T-helper 2 cell (primary cell): ENCODE measurements at places on chromosomes 5 and 9.

DNA sequence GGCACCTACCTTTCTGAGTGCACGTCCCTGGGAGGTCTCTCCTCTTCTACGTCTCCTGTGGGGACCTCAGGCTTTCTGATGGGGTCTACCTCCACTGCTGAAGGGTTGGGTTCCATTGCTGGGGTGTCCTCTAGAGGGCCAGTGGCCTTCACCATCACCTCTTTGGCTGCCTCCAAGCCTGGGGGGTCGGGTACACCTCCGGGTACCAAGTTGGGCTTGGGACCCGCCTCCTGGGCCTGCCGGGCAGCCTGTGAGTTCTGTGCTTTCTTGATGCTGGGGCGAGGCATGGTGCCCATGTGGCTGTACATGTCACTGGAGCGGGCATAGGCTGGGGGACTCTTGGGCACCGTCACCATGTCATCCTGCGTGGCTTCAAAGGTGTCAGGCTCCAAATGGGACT, 4.5 kb downstream of the SH2D3C start:
- DNase-seq, result no peak

GRCh38 chr5:122424132-122424531, 112.1 kb downstream of the SNCAIP start:
- no peak for DNase-seq

DNA sequence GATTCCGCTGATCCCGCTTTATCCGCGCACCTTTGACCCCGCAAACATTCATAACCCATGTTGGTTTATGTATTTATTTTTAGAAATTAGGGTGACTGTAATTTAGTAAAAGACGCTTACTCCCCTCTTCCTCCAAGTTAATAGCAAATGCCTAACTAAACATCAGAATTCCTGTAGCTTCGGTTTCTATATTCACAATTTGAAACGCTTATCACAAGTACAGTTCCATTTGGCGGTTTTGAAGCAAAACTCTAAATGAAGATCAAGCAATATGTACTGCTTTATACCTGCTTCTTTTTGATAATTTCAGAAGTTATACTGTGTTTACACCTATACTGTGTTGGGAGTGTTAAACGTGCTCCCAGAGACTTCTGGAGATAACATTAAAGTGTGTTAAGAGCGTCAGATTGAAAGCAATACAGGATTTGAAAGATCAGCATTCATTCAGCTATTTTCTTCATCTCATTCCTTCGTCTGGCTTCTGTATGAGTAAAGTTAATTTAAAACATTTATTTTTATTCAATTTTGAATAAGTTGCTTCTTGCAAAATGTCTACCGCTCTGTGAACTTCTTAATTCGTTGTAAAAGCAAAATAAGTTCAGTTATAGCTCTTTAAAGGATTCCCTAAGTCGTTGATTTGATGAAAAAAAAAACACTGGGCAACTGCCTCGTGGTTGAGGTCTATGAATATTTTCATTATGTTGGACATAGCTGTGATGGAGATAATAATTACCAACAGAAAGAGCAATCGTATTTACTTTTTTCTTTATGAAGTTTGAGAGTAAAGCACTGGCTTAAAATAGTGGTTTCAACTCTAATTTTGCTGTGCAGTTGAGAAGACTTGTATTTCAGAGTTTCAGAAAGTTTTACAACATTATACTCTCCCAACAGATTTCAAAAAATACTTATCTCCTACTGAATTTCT, 2.5 kb downstream of the PRDM6 start:
- no peak for DNase-seq

- no peak for DNase-seq
These were observed 6.3 kb downstream of the TNIP1 start for GRCh38 chr5:151074557-151074956.

- DNase-seq, result no peak
These were observed 330.7 kb downstream of the CAAP1 start for GRCh38 chr9:26561928-26562327.

GRCh38 chr9:36123515-36123914, 13.0 kb upstream of the GLIPR2 start:
- no peak for DNase-seq

- no peak for DNase-seq
These were observed 570.1 kb downstream of the CDK5RAP2 start for GRCh38 chr9:120009856-120010255.

DNA sequence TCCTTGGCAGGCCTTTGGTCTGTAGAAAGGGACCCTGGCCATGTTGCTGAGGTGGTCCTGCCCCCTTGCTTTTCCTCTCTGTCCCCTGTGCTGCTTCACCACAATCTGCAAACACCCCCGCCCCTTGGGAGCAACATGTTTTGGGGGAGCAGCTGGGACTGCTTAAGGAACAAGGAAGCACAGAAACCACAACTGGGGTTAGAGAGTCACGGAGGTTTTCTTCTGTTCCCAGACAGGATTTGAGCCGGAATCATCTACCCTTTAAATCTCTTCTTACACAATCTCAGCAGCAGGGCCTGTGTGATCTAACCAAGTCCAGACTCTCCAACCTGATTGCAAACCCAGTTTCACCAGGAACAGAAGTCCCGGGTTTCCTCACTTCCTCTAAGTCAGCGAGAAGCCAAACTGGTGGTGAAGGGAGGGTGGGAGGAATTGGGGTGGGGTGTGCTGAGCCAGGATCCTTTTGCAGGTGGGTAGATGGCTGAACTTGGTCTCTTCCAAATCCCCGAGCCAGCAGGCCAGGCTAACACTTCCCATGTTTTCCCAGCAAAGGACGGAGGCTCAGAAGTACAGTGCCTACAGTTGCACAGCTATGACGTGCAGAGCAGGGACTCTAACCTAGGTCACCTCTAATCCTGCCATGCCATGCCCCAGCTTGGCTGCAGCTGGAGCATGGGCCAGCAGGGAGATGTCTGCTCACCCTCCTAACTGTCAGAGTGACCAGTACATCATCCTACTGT, 25.0 kb downstream of the SH3PXD2B start:
- DNase-seq, result no peak

DNA sequence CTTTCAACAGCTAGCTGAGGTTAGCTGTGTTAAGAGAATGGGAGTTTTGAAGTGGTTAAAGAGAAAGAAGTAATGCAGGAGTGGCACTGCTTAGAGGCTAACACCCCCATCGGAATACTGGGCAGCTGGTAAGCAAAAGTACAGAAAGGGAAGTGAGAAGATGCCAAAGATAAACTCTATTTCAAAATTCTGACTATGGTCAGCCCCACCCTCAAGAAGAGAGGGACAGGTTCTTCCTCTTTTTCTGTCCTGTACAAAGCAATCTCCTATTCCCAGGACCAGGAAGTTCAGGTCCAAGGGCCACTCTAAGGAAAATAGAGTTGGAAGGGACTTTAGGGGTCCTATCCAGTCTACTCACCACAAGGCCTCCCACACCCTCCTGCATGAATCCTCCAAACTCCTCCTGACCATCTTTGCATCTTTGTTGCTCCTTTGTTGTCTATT, 45.9 kb upstream of the JAK2 start:
- no peak for DNase-seq

- DNase-seq, result no peak
These were observed 218.0 kb downstream of the DCP2 start for GRCh38 chr5:113194591-113194990.

- no peak for DNase-seq
These were observed 639.7 kb downstream of the PTPRD start for GRCh38 chr9:9973062-9973461.

GRCh38 chr9:20624201-20625002, 2.1 kb upstream of the MLLT3 start:
- no peak for DNase-seq

- no peak for DNase-seq
These were observed 34.0 kb downstream of the ZNF618 start for GRCh38 chr9:113910036-113910639.

GRCh38 chr9:20788526-20789451, 104.7 kb downstream of the FOCAD start:
- no peak for DNase-seq

- DNase-seq, result no peak
These were observed 555.2 kb downstream of the ACTL7B start for GRCh38 chr9:108300306-108301287.

DNA sequence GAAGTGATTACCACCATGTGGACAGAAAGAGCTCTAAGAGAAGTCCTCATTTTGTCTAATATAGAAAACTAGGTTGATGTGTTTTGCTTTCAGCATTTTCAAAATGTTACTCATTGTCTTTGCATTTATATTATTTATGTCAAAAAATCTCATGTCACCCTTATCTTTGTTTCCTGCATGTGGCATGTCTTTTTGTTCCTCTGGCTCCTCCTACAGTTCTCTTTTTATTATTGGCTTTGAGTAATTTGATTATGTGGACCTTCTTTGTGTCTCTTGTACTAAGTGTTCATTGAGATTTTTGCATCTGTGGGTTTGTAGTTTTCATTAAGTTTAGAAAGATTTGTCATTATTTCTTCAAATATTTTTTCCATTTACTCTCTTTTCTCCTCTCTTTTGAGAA, 58.8 kb downstream of the GNG10 start:
- no peak for DNase-seq

- no peak for DNase-seq
These were observed 109.1 kb downstream of the EGFLAM start for GRCh38 chr5:38367410-38367809.

DNA sequence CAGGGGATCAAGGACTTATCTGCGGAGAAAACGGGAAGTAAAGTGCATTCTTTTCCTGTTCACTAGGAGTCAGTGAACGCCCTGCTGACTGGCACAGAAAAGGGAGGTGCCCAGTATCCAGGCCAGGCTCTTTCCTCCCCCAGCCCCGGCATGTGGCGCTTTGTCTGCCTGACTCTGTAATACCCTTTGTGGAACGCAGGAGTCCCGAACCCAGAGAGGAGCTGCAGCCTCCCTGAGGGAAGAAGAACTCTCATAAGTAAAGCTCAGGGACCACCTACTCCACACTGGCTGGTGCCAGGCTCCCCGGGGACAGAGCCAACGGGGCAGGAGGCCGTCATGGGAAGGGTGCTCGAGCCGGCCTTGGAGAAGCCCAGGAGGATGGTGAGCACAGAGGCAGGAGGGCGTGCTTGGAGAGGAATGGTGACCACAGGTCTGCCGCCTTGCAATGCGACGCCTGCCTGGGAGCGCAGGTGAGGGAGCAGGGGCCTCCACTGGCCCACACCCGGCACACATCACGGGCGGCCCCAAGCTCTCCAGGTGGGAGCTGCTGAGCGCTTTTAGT, 31.5 kb downstream of the VAV2 start:
- no peak for DNase-seq

DNA sequence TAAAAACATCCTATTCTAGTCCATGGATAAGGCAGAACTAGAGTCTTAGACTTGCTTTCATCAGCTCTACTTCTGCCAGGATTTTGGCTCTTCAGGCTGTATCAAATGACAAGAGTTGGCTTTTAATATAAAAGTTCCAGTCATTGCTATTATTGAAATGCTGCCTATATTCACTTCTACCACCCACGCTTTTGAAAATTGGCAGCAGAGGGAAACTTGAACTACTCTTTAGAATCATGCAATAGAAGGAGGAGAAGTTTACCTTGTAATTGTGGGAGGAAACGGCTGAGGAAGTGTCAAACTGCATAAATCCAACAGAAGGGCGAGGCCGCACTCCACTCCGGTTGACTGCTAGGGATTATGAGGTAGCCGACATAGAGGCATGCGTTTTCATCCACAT, 122.6 kb upstream of the BASP1 start:
- DNase-seq, result no peak

DNA sequence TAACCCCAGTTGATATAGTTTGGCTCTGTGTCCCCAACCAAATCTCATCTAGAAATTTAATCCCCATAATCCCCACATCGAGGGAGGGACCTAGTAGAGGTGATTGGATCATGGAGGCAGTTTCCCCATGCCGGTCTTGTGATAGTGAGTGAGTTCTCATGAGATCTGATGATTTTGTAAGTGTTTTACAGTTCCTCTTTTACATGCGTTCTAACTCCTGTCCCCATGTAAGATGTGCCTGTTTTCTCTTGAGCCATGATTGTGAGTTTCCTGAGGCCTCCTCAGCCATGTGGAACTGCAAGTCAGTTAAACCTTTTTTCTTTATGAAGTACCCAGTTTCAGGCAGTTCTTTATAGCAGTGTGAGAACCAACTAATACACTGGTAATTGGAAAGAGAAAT, 73.6 kb downstream of the CDH12 start:
- no peak for DNase-seq

DNA sequence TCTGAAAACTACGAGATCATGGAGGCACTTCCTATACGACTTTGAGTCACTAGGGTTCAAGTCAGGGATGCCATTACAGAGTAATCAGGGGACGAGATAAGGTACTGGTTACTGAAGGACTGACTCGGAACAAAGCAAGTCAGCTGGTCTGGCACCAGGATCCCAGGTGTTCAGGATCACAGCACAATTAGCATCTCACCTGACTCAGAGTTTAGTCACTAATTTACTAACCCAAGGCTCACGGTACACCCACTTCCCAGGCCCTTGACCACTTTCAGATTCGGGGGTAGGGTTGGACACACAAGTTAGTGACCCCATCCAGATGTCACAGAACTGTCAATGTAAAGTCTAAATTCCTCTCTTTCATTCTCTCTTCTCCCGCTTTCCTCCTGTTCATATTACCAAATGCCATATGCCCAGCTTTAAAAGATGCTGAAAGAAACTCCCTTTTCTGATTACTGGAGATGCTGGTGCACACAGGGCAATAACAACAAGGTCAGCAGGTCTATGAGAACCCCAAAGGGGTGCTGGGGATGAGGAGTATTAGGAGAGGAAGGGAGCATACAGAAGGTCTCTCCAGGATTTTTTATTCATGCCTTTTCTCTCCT, 657.8 kb downstream of the TLE1 start:
- no peak for DNase-seq

DNA sequence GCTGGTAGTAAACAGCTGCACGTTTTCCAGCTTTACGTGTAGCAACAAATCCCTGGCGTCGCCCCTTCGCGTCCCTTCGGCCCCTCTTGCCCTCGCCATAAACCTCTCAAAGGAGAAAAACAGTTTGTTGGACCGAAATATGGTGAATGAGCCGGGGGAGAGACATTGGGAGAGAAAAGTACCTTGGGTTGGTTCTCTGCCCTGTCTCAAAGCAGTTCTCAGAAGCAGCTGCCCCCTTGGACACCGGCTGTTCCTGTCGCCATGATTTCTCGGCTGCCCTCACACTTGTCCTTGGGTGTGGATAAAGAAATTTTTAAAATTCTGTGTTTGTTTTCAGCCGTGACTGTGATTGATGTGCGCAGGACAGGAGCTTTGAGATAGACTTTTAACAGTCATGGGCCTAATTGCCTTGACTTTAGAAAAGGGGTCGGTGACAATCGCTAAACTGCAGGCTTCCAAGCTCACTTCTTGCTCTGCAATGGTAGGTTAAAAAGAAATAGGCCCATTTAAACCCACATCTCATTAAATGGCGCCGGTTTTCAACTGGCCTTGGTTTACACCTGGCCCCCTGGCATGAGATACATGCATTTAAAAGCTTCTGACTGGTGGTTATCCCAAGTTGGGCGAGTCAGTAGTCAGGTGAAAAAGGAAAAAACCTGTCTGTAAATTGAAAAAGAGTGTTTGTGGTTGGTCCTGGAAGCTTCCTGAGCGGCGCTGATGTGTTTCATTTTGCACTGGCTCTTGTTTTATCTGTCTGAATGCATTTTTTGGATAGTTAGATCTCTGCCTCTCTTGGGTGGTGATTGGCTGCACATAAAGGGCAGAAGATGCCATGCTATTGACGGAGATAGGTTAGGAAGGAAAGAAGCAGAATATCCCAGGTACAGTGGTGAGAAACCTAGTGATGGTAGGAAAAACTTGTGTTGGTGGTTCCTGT, 983 bp downstream of the RCL1 start:
- DNase-seq, result no peak
